ENCODE measurements at places on chromosomes 5 and 9. TPM values are rescaled to one million over a fixed set of nuclear protein-coding genes. Genes with fewer than 3 reads are reported as not detected.

The TMEM171 gene
- not detected for total RNA-seq

The FBXO10 gene
- 7.3 TPM for total RNA-seq

The EQTN gene
- 0.95 TPM for total RNA-seq

The NUTM2G gene
- total RNA-seq, result not detected

The C5orf52 gene
- total RNA-seq, result not detected

The GABRG2 gene
- not detected for total RNA-seq

The CD14 gene
- total RNA-seq, result 148 TPM

The RNF183 gene
- total RNA-seq, result not detected

The SPINK5 gene
- 0.60 TPM for total RNA-seq

The GPRIN1 gene
- total RNA-seq, result 1.0 TPM

The HINT1 gene
- 145 TPM for total RNA-seq

The LCN1 gene
- total RNA-seq, result not detected

The PRLR gene
- 2.4 TPM for total RNA-seq

The FREM1 gene
- 5.0 TPM for total RNA-seq

The GPX3 gene
- 7,445 TPM for total RNA-seq

The NREP gene
- total RNA-seq, result 6.2 TPM

The PLPPR1 gene
- not detected for total RNA-seq

The CCDC152 gene
- total RNA-seq, result 0.48 TPM

The SCGB3A2 gene
- total RNA-seq, result not detected

The CBY3 gene
- not detected for total RNA-seq

The PCDHB4 gene
- 1.2 TPM for total RNA-seq

The PRRC1 gene
- 35.7 TPM for total RNA-seq

The C5orf46 gene
- total RNA-seq, result not detected

The CLIC3 gene
- total RNA-seq, result 6.4 TPM

The PANK3 gene
- 27.0 TPM for total RNA-seq

The SFXN1 gene
- 18.8 TPM for total RNA-seq

The FOXI1 gene
- total RNA-seq, result not detected

The DBN1 gene
- total RNA-seq, result 78.5 TPM

The DDX4 gene
- total RNA-seq, result not detected

The ANKS6 gene
- 14.7 TPM for total RNA-seq

The SVEP1 gene
- total RNA-seq, result 140 TPM
